ENCODE measurements at places on chromosomes 7 and 10.

DNA sequence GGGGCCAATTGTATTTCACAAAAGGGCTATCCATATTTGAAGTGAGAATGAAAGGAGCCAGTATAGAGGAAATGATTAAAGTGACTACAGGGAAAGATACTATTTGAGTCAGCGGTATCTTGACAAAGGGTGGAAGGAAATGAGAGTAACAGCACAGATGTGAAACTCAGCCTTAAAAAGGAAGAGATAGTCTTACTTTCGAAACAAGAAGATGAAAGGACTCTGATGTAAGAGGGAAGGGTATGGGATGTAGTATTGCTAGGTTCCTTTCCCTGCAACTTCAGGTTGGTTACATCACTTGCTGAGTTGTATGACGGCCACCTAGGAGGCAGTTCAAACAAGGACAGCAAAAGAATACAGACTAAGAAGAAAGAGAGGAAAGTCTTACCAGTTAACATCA, 13.7 kb downstream of the CISD1 start:
- no peak for DNase-seq

DNA sequence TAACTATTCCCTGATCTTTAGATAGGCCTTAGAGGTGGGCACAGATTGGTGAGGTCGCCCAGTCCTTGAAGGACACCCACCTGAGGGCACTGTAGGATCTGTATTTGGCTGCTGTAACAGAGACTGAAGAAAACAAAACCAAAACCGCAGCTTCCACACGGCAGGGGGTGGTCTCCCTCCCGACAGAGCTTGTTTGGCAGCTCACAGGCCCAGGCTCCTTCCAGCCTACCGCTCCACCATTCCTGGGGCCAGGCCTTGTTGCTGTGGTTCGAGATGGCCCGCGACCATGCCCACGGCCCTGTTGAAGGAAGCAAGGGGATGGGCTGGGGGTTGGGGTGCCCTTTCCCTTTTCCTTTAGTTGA, 30.4 kb downstream of the ZNF783 start:
- no peak for DNase-seq

- no peak for DNase-seq
These were observed 218.3 kb upstream of the GRB10 start for GRCh38 chr7:51000956-51001355.

DNA sequence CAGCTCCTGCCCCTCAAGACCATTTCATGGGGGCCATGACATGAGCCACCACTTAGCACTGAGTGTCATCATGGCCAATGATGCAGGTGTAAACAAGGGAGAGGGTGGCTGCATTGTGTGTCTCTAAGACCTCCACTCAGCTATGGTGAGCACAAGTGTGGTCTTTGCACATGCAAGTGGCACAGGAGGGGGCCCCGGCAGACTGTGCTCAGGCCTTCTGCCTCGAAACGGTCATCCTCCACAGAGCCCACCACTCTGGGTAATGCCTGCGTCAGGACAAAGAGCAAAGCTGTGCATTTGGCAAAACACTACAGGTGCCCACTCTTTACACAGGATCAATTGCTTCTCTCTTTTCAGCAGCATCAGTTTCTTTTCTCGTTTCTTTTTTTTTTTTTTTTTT, 125.5 kb downstream of the SH3PXD2A start:
- DNase-seq = no peak

DNA sequence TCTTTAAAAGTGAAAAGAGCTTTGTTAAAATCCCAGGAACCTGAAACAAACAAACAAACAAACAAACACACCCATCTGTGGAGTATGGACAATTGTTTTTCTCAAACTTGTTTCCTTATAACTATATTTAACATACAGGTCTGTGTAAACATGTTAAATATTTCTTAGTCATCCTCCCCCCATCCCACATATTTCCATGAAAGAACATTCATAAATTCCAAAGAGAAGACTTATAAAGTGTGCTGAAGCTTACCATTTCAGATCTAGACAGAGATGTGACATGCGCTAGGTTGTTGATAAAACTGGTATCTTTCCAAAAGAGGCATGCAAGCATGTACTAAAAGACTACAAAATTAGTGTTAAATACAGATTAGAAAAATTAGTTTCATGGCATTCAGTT, 6.5 kb downstream of the FKBP14 start:
- no peak for DNase-seq

DNA sequence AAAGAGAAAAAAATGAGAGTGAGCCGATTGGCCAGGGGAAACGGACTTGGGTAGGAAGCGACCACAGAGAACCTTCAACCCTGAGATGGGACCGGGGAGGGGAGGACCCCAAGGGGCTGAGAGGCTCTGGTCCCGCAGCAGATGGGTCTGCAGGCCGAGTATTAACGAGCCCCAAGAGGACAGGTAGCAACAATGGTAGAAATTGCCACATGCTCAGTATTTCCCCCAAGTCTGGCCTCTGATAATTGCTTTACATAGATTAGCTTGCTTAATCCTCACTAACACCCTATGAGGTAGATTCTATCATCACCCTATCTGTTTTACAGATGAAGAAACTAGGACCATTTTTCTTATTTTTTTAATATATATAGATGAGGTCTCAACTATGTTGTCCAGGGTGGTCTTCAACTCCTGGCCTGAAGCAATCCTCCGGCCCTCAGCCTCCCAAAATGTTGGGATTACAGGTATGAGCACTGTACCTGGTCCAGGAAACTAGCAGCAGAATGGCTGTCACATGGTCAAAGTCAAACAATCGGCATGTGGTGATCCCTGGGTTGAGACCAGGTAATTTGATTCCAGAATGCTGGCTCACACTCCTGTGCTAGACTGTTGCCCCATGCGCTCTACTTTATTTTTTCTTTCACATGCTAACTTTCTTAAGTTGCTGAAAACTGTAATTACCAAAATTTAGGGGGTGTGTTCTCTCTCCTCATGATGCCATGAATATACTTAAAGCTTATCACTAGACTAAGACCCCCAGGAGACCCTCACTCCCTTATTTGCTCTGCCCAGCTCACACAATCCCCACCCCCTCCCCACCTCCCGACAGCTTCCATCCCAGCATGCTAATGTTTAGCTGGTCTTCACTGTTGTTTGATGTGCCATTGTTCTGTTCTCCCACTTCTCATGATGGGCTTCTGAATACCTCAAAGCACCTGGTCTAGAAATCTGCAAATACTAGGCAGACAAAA, 67.9 kb upstream of the AFAP1L2 start:
- no peak for DNase-seq
